ENCODE measurements at places on chromosomes 12 and 14. TPM values are rescaled to one million over a fixed set of nuclear protein-coding genes. Genes with fewer than 3 reads are reported as not detected.

INHBC gene
- 0.16 TPM for total RNA-seq

AKAP3 gene
- total RNA-seq = 1.8 TPM

GRCh38 chr12:3266638-3267037 lies 189.5 kb downstream of the TSPAN9 start:
- DNase-seq = no peak
- H3K4me3 ChIP-seq = no peak overlapping the region
- H3K27ac ChIP-seq = no peak overlapping the region
- H3K4me1 ChIP-seq = peaks cover 23% of the 10 kb centered on the region
- no peaks in the 10 kb centered on the region for H3K27me3 ChIP-seq

GRCh38 chr14:68384335-68384734 lies 408.5 kb downstream of the ZFP36L1 start:
- H3K27me3 ChIP-seq = no peaks in the 10 kb centered on the region
- H3K4me3 ChIP-seq = no peak overlapping the region
- no peaks in the 10 kb centered on the region for H3K36me3 ChIP-seq
- peaks cover 16% of the 10 kb centered on the region for H3K4me1 ChIP-seq
- no peak overlapping the region for H3K27ac ChIP-seq

GRCh38 chr14:102544747-102545460 lies 35.3 kb upstream of the ANKRD9 start:
- H3K36me3 ChIP-seq = no peaks in the 10 kb centered on the region
- DNase-seq = peak; percentile 44
- no peak overlapping the region for H3K27ac ChIP-seq
- H3K4me1 ChIP-seq = peaks cover 15% of the 10 kb centered on the region

GRCh38 chr12:83843541-83843940 lies 1069.1 kb downstream of the SLC6A15 start:
- no peaks in the 10 kb centered on the region for H3K27me3 ChIP-seq
- no peaks in the 10 kb centered on the region for H3K4me1 ChIP-seq
- no peak for DNase-seq
- H3K27ac ChIP-seq = no peak overlapping the region

- H3K4me1 ChIP-seq = peaks cover 57% of the 10 kb centered on the region
- H3K27me3 ChIP-seq = no peaks in the 10 kb centered on the region
- no peak overlapping the region for H3K4me3 ChIP-seq
Observed at GRCh38 chr12:47087088-47087688, 7.4 kb upstream of the AMIGO2 start.

DNA sequence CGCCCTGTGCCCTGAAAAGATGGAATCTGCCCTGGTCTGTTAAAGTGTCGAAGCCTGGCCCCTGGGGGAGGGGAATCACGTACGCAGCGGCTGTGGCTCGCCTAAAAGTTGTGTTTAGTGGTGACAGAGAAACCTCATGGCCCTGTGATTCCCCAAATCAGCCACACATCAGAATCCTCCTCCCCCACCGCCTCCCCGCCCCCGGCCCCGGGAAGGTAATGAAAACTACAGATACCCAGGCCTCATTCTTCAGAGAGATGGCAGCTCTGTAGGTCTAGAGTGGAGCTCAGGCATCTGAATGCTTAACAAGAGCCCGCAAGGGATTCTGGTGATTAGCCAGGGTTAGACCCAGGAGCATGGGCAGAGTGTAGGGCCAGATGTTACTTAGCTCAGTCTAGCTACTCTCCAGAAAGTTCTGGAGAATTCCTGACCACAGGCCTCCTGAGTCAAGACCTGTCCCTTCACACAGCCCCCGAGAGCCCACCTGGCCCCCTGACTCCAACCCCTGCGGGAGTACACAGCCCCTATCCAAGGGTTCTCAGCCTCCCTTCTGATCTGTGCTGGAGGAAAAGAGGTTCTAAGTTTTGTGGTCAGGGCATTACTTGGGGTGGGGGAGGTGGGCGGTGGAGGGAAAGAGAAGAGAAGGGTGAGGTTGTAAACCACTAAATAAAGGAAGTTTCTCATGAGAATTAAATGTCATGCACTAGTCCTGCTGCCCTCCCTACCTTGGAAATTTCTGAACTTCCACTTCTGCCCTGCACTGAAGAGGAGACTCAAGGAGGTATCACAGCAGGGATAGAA lies 114.8 kb downstream of the PLXNC1 start:
- H3K4me3 ChIP-seq = no peak overlapping the region
- no peak for DNase-seq
- peaks cover 13% of the 10 kb centered on the region for H3K27me3 ChIP-seq
- H3K4me1 ChIP-seq = peaks cover 78% of the 10 kb centered on the region

- H3K4me3 ChIP-seq = no peak overlapping the region
- H3K4me1 ChIP-seq = peaks cover 5% of the 10 kb centered on the region
Observed at GRCh38 chr14:58238252-58239243, 6.1 kb upstream of the PSMA3 start.
